ENCODE measurements at places on chromosomes 6 and 20. TPM values are rescaled to one million over a fixed set of nuclear protein-coding genes. Genes with fewer than 3 reads are reported as not detected.

The GJE1 gene
- not detected for total RNA-seq

The FAM83B gene
- 1.9 TPM for total RNA-seq

The OCSTAMP gene
- total RNA-seq: not detected

The EBF4 gene
- total RNA-seq: 4.1 TPM

The MTO1 gene
- total RNA-seq: 17.6 TPM

The SLC24A3 gene
- total RNA-seq: 0.79 TPM

The FOXF2 gene
- total RNA-seq: 0.61 TPM

The CD40 gene
- total RNA-seq: 4.1 TPM

The WFDC12 gene
- total RNA-seq: not detected

The SLC17A3 gene
- not detected for total RNA-seq

The KIF6 gene
- total RNA-seq: 1.2 TPM

The PLCB4 gene
- 38.9 TPM for total RNA-seq

The PAK5 gene
- 0.19 TPM for total RNA-seq

GRCh38 chr6:132131758-132132157, 180.6 kb upstream of the CCN2 start:
- DNase-seq: peak; percentile 99

GRCh38 chr6:109441069-109441816, 719 bp downstream of the SMPD2 start:
- peak; percentile 36 for DNase-seq

DNA sequence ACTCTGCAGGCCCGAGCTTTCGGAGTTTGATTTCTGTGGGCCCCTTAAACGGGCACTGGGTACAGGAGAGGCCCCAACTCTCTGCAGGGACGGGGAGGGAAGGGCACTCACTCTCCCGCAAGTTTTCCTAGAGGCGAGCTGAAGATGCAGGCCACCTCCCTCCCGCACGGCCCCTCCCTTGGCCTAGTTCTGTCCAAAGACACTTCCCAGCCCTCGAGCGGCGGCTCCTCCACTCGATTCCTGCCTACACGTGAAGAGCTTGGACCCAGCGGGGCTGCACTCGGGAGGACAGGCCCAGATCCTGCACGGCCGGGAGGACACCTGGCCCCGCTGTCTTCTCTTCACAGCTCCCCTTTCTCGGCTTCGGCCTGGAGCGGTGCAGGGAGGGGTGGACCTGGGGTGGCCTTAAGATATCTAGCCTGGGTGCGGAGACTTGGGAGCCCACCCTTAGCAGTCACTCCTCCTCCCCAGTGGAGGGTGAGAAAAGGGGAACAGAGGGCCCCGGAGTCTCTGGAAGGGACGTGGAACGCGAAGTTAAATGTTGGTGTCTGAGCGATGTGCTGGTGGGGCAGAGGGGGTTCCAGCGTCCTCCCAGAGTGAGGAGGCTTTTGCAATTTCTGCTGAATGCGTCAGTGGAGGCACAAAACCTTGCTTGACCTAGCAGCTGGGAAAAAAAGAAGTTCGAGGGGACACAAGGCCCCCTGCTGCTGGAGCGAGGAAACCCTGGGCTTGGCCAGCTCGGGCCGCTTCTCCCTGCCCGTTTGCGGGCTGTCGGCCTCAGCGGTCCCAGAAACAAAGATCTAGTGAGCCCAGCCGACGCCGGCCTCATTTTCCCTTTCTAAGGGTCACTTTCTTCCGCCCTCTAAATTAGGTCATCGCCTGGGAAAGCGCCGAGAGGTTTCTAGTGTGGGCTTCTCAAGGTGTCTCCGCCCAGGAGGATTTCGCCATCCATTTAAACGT, 4.9 kb downstream of the OLIG3 start:
- DNase-seq: no peak

DNA sequence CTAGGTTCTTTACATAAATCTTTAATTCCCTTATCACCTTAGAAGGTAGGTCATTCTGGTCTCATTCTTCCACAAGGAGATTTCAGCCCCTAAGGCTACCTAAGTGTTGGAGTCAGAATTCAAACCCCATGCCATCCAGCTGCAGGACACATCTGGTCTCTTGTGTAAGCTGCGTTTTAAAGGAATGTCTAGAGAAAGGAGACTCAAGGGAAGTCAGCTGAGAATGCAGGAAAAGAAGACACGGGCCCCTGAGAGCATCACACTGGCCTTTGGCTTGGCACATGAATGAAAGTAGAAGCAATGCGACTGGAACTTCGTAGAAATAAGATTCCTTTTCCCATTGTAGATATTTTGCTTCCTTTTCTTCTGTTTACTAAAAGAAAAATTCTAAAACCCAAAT, 76.7 kb upstream of the SYNJ2 start:
- DNase-seq: no peak

- peak; percentile 41 for DNase-seq
Observed at GRCh38 chr6:5260111-5260620, 584 bp downstream of the LYRM4 start.

- peak; percentile 35 for DNase-seq
Observed at GRCh38 chr6:14709066-14709670, 536.7 kb upstream of the JARID2 start.

DNA sequence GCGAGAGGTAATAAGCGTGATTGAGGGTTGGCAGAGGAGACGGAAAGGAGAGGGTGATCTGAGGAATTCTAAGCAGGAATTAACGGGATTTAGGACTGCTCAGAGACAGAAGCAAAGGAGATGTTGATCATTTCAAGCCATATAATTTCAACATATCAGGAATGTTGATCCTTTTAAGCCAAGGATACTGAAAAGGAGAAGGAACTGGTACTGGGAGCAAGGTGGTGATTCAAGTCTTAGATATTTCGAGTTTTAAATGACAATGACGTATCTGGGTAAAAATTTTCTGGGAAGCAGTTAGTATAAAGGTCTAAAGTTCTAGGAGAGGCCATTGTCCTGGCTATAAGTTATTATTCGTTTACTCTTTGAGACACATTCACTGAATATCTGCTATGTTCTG, 91.3 kb upstream of the OGFRL1 start:
- DNase-seq: peak; percentile 84

- peak; percentile 63 for DNase-seq
Observed at GRCh38 chr6:1612974-1613306, 3.2 kb downstream of the FOXC1 start.

DNA sequence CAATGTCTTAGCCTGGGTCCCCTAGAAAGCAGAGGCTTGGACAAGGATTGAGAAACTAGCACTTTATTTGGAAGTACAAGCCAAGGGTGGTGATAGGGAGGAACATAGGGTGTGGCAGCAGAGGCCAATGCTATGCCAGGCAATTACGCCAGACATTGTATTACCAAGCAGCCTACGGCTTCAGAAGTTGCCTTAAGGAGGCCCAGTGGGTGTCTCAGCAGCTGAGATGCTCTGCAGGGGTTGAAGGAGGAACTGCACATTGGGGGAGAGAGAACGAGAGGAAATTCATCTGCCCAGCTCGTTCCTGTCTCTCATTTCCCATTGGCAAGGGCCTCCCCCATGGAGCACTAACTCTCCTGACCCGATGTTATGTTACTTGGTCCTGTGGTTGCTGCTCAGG, 859 bp downstream of the C20orf202 start:
- DNase-seq: no peak

- DNase-seq: no peak
Observed at GRCh38 chr20:54063992-54064676, 6.3 kb downstream of the BCAS1 start.

DNA sequence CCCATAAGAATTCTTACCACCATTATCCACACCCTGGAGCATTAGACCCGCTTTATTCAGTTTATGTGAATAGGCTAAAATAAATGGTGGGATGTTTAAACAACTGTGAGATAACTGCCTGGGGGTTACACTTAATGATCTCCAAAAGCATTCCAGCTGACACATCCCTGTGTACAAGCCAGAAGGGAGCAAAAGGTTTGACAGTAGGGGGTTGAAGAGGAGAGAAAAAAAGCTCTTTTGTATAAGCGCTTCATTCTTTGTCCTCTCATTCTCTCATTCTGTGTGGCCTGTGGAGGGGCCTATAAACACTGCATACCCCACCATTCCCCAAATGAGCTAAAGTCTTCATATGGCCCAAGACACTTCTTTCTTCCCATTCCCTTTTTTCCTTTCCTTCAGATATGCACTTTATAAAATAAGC, 30.8 kb upstream of the COL21A1 start:
- DNase-seq: no peak

GRCh38 chr6:31779908-31780307, 2.8 kb upstream of the VWA7 start:
- DNase-seq: no peak

DNA sequence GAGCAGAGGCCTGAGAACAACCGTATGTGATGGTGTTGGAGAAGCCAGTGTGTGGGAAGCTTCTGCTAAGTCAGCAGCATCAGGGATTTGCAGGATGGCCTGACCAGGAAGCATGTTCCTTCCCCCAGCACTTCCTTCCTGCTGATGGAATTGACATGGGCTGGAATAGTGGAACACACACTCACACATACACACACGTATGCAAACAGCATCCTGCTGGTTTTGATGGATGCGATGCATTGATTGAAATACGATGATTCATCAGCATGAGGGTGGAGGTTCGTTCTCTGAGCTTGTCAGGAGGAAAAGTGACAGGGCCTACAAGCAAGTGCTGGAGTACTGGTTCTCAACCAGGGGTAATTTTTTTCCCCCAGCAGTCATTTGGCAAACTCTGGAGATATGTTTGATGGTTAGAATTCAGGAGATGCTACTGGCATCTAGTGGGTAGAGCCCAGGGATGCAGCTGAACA, 229.1 kb downstream of the NFATC2 start:
- DNase-seq: peak; percentile 20

GRCh38 chr6:43927532-43928210, 157.7 kb downstream of the VEGFA start:
- no peak for DNase-seq

GRCh38 chr20:20740541-20740940, 28.1 kb upstream of the RALGAPA2 start:
- no peak for DNase-seq

GRCh38 chr6:98831959-98832283, 2.5 kb upstream of the POU3F2 start:
- DNase-seq: no peak

DNA sequence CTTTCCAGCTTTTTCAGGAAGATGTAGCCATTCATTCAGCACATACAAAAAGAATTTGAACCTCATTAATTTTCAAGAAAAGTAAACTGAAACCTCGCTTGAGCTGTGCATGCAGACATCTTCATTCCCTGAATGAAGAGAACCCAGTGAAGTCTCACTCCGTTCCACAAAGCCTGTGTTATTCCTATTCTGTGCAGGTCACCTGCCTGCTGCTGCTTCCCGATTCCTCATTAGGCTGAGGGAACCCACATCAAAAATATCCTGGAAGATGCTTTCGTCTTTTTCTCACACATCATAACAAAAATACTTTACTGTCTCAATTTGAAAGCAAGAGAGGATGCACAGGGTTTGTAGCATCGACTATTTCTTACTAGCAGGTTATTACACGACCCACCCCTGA, 40.1 kb downstream of the TRMT6 start:
- no peak for DNase-seq

DNA sequence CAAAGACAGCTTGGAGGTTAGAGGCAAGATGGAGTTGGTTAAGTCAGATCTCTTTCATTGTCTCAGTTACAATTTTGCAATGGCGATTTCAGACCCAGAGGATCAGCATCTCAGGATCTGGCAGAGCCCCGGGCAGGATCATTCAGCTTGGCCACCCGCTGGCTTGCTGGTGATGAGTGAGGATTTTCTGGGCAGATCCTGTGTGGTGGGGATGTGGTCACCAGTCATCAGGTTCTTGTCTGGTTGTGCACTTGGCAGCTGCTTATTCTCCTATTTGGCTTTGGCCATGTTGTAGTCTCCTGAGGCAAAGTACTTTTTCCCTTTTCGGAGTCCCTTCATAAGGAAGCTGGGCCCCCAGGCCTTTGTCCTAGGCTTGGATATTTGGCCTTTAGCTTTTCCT, 953.9 kb downstream of the KIF16B start:
- no peak for DNase-seq

DNA sequence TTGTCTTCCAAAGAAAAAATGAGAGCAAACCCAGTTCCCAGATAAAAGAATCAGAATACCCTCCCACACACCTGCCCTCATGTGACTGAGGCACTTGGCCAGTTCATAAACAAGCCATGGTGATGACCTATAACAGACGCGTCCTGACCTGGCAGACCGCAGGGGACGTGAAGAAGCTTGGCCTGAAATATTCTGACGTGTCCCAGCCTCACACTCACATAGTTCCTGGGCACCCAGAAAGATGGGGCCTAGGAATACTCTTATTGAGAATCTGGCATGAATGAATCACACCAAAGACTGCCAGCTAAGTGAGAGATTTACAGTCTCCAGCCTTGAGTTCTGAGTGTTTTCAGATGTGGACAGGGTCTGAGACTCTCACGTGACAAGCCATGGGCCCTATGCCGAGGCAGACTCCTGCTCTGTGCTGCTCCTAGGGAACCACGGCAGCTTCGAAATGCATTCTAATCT, 17.2 kb upstream of the MAP3K4 start:
- DNase-seq: peak; percentile 95

GRCh38 chr20:38962928-38963401, 821 bp downstream of the DHX35 start:
- no peak for DNase-seq

DNA sequence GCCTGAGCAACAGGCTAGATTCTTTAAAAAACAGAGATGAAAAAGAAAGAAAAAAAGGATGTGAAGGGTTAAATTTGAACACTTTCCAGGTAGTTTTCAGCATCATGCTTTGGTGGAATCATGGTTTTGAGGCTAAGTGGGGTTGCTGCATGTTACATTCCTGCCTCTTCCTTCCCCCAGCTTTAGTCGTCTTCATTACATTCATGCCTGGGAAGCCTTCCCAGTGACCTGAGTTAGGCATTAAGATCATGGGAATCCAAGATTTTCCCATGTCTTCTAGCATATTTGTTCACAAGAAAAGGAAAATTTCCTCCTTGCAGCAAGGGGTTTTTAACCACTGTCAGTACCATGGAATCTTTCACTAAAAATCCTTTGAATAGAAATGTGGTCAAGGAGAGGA, 12.0 kb downstream of the TPX2 start:
- DNase-seq: peak; percentile 94

GRCh38 chr6:94902974-94903628, 674.2 kb upstream of the MANEA start:
- no peak for DNase-seq

DNA sequence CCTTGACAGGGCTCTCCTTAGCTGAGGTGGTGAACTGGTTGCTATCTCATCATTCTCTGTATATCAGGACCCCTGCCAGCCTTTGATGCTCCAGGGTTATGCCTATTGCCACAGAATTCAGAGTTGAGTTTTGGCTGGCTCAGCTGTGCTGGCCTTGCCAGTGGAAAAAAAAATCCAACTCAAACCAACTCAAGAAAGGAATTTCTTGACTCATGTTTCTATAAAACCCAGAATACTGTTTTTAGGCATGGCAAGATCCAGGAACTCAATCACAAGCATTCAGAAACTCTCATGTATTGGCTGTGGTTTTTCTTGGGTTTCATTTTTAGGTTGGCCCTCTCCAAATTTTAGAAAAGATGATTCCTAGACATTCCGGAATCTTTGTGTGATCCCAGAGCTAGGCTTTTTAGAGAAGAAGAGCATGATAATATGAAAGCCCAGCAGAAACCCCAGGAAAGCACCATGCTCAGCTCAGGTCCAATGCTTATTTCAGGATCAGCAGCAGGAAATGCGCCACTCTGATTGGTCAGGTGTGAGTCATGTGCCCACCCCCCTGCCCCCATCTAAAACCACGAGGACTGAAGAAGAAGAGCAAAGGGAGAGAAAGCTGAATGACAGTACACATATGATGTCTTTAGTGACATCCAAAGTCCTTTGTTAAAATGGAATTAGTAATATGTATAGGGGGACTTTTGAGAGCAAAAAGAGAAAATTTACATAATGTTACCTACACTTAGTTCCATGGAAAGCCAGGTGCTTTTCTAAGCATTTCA, 122.9 kb downstream of the RNF144B start:
- DNase-seq: peak; percentile 3
